Psoas muscle (tissue), 8 donors: ENCODE measurements at places on chromosomes 16 and 17. TPM values are rescaled to one million over a fixed set of nuclear protein-coding genes. Genes with fewer than 3 reads are reported as not detected.

Gene KRT36
- not detected for total RNA-seq

Gene CHST4
- not detected for total RNA-seq

Gene ADCY9
- total RNA-seq: 77.8 TPM

Gene PRR35
- total RNA-seq: not detected

Gene CCL16
- not detected for total RNA-seq

Gene GPRC5C
- 114 TPM for total RNA-seq

Gene ACLY
- 22.8 TPM for total RNA-seq

Gene C1QTNF1
- 16.9 TPM for total RNA-seq

Gene FOXC2
- 0.32 TPM for total RNA-seq

Gene SMIM36
- not detected for total RNA-seq

Gene CSHL1
- total RNA-seq: not detected

Gene CCL4
- 0.62 TPM for total RNA-seq

DNA sequence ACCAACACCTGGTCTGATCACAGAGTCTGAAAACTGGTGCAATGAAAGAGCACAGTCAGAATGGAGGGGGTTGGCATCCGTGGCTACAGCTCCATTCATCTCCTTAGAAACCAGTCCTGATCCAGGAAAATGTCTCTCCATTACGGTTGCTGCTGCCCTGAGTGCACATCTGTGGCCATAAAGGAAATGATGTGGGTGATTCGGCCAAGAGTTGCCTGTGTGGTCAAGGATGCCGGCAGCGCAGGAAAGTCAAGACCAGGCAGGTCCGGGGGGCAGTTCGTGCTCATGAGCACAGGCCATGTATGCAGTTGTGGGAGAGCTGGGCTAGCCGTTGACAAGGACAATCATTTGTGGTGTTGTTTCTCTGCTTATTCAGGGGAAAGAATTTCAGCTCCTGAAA lies 5.9 kb downstream of the XAF1 start:
- no peak for DNase-seq

DNA sequence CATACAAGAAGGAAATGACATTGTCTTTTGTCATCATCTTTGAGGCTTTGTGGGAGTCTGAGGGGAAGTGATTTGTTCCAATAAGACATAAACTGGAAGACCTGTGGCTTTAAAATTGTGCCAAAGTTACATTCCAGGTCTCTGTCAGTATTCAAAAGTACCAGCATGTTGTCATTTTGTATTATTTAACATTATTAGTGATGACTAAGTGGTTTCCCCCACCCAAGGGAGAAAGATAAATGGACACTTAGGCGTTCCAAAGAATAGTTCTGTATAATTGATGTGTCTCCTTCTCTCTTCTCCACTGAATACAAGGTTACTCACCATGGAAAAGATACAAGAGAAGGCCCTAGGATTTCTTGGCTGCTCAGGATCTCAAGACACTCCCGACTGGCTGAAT lies 3.8 kb downstream of the CFAP97D1 start:
- no peak for DNase-seq

GRCh38 chr16:89153848-89154271 lies 17.7 kb upstream of the CDH15 start:
- peak; percentile 47 for DNase-seq

DNA sequence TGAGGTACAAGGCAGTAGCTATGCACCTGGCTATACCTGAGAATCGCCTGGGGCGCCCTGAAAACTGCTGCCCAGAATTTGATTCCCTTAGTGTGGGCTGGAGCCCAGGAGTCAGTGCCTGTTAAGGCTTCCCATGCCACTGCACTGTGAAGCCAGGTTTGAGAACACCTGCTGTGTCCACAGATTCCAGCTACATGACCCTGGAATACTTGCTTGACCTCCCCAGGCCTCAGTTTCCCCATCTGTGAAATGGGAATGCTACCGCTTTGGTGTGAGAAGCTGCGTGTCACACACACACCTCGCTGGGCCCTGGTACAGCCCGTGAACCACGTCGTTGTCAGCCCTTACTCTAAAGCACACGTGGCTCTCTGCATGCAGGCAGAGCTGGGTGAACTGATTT lies 271.0 kb downstream of the C16orf95 start:
- DNase-seq: no peak

DNA sequence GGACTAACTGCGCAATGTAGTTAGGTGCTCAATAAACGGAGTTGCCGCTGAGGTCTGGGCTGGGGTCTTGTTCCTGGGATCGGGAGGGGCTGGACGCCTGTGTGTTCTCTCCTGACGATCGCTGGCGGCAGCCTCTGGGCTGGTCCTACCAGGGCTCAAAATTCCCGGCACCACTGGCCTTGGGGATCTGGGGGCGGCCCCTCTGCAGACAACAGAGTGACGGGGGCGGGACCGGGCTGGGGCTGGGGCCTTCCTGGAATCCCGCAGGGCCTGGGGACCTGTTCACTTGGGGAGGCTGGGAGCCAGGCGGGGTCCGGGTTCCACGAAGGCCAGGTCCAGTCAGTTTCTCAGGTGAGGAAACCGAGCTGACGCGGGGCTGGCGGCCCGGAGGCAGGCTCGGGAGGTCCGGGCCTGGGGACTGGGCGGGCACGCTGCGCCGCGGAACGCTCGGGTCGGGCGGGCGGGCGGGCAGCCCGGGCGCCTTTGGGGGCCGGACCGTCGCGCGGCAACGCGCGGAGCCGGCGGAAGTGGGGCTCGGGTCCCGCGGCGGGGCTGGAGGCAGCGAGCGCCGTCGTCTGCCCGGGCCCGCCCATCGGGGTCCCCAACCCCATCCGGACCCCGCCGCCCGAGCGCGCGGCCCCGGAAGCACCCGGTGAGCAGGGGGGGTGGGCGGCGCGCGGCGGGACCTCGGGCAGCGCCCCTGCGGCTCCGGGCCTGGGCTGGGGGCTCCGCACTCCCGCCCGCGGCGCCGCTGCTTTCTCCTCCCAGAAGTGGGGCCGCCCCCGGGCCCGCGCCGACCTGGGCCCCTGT lies at the start of gene PIGQ:
TSS of gene PIGQ (plus strand) at position 524 of the 810 bp plus-strand sequence. CDS start 4,107 bp downstream, outside the sequence.
- peak; percentile 81 for DNase-seq

DNA sequence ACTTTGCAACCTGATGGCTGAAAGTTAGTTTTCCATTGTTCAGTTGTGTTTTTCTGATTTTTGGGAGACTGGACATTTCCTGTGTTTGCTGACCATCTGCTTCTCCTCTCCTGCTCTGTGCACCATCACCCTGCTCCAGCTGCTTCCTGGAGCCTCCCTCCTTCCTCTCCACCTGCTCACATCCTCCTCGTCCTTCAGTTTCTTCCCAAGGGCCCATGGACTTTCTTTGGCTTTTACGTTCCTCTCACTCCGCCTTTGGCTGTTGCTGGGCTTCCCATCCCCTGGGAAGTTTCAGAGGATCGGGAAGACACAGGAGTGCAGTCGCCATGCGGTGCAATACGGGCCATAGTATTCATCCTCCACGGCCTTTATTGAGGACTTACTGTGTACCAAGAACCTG lies 61.6 kb downstream of the TNFRSF13B start:
- DNase-seq: no peak

- no peak for DNase-seq
Measured at GRCh38 chr17:68443972-68444464, 13.3 kb downstream of the WIPI1 start.

DNA sequence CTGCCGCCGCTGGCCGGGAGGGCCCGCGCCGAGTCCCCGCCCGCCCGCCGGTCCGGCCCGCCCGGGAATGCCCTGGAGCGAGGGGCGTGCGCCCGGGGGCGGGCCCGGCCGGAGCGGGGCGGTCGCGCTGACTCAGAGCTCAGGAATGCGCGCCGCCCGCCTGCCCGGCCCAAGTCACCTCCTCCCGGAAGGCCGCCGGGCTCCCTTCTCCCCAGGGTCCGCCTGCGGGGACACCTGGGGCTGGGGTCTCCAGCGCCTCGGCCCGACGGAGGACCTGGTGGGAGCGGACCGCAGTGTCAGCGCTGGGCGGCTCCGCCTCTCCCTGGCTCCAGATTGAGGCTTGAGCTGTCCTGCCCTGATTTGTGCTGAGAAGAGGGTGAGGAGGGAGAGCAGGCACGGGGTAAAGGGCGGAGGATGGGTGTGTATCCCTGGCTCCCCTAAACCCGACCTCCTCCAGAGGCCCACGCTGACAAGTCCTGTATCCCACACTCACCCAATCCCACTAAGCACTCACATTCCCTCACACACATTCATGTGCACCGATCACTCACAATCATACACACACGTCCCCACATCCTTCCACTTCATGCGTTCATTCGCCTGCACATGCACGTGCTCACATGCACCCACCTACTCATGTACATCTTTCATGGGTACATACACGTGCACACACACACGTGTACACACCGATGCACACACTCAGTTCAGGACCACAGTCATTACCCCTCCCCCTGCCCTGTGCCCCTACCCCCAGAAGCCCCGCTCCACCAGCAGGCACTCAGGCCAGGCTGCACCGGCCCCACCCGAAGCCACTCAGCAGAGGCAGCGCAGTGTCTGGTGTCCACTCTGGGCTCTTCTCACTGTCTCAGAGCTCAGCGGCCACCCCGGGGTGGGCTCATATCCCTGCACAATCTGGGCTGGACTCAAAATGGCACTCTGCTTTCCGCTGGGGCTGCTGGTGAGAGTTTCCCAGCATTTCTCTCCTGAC lies at the start of gene RHBDF1:
TSS of gene RHBDF1 (minus strand) at position 71 of the 988 bp plus-strand sequence. CDS start 7,616 bp downstream, outside the sequence.
- DNase-seq: peak; percentile 72

GRCh38 chr17:49005140-49005539 lies 8.0 kb downstream of the IGF2BP1 start:
- DNase-seq: no peak

DNA sequence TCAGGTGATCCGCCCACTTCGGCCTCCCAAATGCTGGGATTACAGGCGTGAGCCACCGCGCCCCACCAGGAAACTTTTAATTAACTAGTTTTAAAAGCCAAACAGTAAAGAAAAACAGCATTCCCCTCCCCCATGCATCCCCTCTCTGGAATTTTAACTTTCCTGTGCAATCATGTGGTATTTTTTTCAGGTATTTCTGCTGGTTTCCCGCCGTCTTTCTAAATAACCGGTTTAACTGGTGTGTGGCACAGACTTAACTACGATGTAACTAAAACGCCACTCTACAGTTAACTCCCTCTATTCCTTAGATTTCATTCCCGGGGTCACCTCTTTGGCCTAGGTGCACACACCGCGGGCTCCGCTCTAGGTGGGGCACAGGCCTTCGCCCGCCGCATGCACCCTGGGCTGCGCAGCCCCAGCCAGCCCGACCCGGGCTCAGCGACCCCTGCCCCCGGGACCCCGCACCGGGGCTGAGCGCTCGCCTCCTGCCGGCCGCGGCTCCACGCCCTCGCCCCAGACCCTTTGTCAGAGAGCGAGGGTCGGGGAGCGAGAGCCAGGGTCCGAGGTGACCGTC lies 15.1 kb upstream of the UTP6 start:
- no peak for DNase-seq

DNA sequence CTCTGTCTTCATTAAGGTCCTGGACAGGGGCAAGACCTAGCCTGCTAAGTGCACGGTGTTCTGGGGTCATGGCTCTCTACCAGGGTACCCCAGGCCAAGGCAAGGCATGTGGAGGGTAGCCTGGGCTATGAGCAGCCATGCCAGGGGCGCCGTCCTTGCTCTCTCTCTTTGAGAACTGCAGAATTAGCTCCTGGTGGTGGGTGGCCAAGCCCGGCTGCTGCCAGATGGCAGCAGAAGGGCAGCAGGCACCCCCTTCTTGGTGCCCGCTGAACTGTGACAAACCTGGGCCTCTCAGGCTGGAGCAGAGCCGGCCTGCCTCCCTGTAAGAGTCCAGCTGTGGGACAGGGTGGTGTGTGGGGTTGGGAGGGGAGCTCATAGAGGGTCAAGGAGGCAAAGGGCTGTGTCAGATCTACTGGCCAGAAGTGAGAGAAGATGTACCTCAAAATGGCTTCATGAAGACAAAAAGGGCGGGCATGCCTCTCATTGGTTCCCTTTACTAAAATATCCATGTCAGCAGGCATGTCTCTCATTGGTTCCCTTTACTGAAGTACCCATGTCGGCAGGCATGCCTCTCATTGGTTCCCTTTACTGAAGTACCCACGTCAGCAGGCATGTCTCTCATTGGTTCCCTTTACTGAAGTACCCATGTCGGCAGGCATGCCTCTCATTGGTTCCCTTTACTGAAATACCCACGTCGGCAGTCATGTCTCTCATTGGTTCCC lies 81.7 kb upstream of the SDK2 start:
- DNase-seq: no peak

- no peak for DNase-seq
Measured at GRCh38 chr16:19911747-19912454, 27.3 kb upstream of the GPRC5B start.

DNA sequence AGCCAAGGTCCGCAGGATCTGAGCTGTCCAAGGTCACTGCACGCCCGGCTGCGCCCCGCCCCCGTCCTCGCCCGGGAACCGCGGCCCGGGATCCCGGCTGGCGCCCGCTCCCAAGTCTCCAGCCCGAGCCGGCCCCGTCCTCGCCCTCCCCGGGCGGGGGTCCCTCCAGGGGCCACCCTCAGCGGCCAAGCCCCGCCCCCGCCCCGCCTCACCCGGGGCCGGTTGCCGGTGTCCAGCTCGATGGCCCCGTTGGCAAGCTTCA lies 216 bp downstream of the VPS9D1 start:
- DNase-seq: peak; percentile 45

GRCh38 chr17:63189082-63189481 lies 223.0 kb downstream of the TANC2 start:
- DNase-seq: no peak

GRCh38 chr17:29505836-29506235 lies 61.0 kb downstream of the ABHD15 start:
- DNase-seq: no peak

GRCh38 chr17:34579979-34580684 lies 750 bp downstream of the TMEM132E start:
- no peak for DNase-seq

DNA sequence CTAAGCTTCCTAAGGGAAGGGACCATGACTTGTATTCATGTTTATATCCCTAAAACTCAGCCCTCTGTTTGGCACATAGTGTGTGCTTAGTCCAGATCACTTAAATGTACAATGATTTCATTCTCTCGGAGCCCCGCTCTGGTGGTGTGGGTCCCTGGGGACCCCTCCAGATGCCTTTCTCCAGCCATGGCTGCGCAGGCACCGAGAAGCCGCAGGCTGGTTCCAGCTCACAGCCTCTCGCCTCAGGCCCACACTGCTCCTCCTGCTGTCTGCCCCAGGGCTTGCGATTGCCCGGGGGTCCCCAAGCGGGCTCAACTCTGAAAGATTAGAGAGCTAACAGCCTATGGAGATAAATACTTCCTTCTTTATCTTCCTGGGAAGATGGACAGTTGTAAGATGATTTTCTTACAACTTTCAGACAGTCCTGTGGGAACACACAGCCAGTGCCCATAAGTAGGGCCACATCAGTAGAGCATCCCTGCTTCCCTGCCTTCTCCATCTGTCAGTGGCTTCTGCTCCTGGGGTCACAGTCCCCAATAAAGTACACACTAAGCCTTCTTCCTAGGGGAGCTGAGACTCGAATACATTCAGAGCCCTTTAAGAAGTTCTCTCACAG lies 66.2 kb downstream of the CENPV start:
- DNase-seq: peak; percentile 19

- DNase-seq: no peak
Measured at GRCh38 chr16:46782320-46782719, 34.2 kb upstream of the MYLK3 start.

DNA sequence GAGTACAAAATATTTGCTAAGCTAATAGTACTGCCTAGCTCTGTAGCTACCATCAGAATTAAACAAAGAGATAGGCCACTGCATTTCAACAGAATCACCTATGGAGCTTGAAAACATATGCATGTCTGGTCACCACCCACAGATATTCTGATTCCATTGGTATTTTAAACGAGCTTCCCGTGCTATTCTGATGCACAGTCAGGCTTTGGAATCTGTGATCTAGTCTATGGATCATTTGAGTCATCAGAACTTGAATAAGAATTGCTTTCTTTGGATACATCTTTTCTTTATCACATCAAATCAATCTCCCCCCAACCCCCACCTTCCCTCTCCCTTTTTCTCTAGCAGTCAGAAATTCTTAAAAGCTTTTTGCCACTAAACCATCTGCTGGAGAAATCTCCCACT lies 124.7 kb downstream of the NPIPB5 start:
- DNase-seq: no peak

GRCh38 chr17:47946929-47947397 lies 5.6 kb downstream of the PNPO start:
- peak; percentile 84 for DNase-seq
